ENCODE measurements at places on chromosomes 6 and 20.

- DNase-seq: no peak
These were observed 238.8 kb downstream of the HIVEP2 start for GRCh38 chr6:142706210-142706609.

DNA sequence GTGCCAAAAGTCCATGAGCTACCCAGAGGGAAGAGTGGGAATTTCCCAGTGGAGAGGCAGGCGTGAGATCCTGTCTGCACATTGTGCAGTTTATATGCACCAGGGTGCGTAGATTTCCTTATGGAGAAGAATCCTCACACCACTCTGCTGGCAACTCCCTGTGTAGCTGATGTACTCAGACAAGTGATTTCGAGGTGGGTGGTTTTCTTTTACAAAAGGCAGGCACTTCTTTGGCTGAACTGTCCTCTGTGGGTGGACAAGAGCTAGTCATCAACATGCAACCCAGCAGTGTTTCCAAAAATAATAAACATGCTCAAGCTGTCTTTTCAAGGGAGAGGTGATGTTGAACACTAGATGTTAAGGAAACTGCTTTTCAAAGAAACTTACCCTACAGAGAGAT lies 121.7 kb upstream of the NXT1 start:
- DNase-seq: peak; percentile 29

DNA sequence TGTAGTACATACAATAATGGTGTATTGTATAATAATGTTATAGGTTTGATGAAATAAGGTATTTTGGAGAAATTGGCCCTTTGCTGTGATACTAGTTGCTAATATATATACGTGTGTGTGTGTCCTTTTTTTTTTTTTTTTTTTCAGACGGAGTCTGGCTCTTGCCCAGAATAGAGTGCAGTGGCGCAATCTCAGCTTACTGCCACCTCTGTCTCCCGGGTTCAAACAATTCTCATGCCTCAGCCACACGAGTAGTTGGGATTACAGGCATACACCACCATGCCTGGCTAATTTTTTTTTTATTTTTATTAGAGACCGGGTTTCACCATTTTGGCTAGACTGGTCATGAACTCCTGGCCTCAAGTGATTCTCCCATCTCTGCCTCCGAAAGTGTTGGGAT lies 23.3 kb downstream of the SENP6 start:
- DNase-seq: no peak

- no peak for DNase-seq
These were observed 32.3 kb upstream of the CD83 start for GRCh38 chr6:14085176-14085787.

GRCh38 chr6:15623276-15624116 lies 39.3 kb downstream of the DTNBP1 start:
- DNase-seq: no peak

- DNase-seq: no peak
These were observed 259.6 kb downstream of the BCKDHB start for GRCh38 chr6:80366051-80366450.

DNA sequence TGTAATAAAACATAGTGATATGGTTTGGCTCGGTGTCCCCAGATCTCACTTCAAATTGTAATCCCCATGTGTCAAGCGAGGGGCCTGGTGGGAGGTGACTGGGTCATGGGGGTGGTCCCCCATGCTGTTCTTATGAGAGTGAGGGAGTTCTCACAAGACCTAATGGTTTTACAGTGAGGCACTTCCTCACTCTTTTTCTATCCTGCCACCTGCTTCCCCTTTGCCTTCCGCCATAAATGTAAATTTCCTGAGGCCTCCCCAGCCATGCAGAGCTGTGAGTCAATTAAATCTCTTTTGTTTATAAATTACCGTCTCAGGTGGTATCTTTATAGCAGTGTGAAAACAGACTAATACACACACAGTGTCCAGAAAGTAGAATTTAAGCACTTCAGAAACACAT lies 78.5 kb downstream of the REPS1 start:
- DNase-seq: no peak

Measured in AG04449 (cell line).